Smooth muscle cell of bladder (primary cell): ENCODE measurements at places on chromosomes 7 and 10. TPM values are rescaled to one million over a fixed set of nuclear protein-coding genes. Genes with fewer than 3 reads are reported as not detected.

Gene SEPTIN7
- total RNA-seq: 203 and 235 TPM in 2 replicates

Gene FAM237B
- under 0.01 TPM in 1 of 2 replicates, not detected in the other for total RNA-seq

Gene CCT6A
- total RNA-seq: 185 and 191 TPM in 2 replicates

Gene IFIT1B
- total RNA-seq: not detected in 2 replicates

Gene SYNPO2L
- not detected in 2 replicates for total RNA-seq

Gene FKBP6
- total RNA-seq: under 0.01 TPM in 1 of 2 replicates, not detected in the other

Gene ST8SIA6
- total RNA-seq: not detected in 2 replicates

Gene PAPOLB
- 0.09 and 0.14 TPM in 2 replicates for total RNA-seq

Gene UBE2H
- total RNA-seq: 59.4 and 64.7 TPM in 2 replicates

Gene TRIM8
- total RNA-seq: 50.2 and 62.6 TPM in 2 replicates
